ENCODE measurements at places on chromosomes 12 and 14.

- DNase-seq = no peak
Observed at GRCh38 chr14:87851190-87851589, 141.8 kb downstream of the GALC start.

- no peak for DNase-seq
Observed at GRCh38 chr14:29215853-29216252, 449.3 kb downstream of the FOXG1 start.

DNA sequence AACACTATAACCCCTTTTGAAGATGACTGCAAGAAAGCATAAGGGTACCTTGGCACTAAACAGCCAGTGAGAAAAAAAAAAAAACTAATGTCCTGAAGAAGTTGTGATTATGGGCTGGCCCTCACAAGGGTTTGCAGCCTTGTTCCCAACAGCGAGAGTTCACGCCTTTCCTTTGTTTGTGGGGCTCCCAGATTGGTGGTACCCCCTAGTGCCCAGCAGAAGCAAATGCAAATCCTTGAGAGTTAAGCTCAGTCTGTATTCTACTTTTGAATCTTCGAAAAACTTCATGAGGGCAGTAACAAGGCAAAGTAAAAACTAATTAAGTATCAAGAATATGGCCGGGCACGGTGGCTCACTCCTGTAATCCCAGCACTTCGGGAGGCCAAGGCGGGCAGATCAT lies 238.9 kb upstream of the LMO3 start:
- DNase-seq = no peak

DNA sequence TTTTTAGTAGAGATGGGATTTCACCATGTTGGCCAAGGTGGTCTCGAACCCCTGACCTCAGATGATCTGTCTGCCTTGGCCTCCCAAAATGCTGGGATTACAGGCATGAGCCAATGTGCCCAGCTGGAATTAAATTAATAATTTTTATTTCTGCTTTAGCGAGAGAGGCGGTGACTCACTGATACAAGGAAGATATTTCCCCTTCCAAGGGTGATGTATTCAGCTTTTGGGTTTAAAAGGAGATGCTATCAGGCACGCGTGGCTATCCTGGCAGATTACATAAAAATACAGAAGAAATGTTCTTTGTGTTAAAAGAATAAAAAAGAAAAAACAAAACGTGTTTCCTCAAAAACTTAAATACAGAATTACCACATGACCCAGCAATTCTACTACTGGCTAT lies 12.4 kb upstream of the P2RX7 start:
- DNase-seq = no peak

GRCh38 chr12:7864601-7865150 lies 8.0 kb downstream of the SLC2A14 start:
- no peak for DNase-seq

DNA sequence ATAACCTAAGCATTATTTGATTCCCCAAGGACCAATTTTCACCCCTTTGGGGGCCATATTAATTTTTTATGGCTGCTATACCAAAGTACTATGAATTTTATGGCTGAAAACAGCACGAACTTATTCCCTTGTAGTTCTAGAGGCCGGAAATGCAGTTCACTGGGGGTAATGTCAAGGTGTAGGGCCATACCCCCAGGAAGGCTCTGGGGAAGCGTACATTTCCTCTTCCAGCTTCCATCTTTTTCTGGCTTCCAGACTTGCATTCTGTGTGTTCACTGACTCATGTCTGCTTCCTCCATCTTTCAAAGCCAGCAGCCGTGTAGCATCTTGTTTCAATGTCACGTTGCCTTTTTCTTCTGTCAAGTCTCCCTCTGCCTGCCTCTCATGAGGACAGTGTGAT lies 133.5 kb downstream of the BICD1 start:
- no peak for DNase-seq

GRCh38 chr14:21070083-21070609 lies at the start of gene ARHGEF40:
Gene ARHGEF40, plus strand, starts transcription at chr14:21070304. Its CDS starts 93 bp downstream, at chr14:21070397.
- no peak for DNase-seq

- no peak for DNase-seq
Observed at GRCh38 chr12:119940897-119941296, 48.1 kb upstream of the BICDL1 start.

DNA sequence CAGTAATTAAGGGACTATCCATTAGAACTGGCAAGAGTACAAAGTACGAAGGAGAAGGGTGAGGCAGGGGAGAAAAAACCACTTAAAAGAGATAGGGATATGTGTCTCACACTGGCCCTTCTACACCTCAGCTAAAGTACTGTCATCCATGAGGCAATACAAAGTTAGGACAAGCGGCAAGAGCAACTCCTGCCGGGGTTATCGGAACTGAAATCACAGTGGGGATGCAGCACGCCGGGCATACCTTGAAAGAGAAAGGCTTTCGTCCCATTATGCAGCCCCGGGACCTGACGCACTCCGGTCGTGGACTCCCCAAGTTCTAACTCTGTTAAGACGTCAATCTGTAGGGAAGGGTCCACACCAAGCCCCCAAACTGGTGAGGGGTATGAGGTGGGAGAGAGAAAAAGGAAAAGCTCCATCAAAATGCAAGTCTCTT lies 1.1 kb downstream of the NELL2 start:
- DNase-seq = no peak

DNA sequence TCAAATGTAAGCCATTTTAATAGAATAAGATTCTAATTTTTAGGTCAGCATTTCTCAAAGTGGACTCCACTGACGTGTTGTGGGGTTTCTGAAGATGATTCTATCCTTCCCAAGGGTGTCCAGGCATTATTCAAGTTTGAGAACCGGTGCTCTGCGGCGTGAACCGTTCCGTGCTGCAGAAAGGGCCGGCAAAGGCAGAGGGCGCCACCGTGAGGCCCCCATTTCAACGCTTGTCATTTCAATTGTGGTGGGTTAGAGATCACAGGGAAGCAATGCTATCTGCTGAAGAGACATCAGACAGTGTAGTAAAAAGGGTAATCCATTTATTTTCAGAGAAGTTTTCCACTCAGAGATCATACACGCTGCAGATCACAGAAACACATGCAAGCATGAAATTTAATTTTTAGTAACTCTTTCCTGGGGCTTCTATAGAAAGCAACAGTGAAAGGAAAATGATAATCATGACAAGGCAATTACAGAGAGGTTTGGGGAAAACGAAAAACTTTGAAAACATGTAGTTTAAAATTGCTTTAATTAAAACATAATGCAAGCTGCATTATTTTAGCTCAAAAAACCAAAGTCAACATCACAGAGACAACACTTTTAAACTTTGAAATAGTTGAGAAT lies 201.7 kb downstream of the EXOC5 start:
- DNase-seq = no peak

GRCh38 chr14:34128665-34129064 lies 177.8 kb upstream of the EGLN3 start:
- no peak for DNase-seq

GRCh38 chr12:14892726-14893505 lies 7.3 kb upstream of the MGP start:
- no peak for DNase-seq

DNA sequence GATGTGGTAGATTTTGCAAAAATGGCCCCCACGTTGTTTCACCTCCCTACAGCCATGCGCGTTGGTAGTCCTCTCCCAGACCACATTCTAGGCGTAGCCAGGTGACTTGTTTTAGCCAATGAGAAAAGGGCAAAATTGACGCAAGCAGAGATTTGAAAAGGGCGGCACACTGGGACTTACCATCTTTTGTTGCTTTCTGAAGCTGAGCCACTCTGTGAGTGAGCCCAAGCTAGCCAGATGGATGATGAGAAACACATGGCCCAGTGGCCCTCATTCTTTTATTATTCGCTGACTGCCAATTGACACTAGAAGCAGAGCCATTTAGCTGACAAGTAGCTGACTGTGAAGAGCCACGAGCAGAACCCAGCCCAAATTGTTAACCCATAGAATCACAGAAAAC lies 142.0 kb upstream of the GZMB start:
- DNase-seq = no peak

- no peak for DNase-seq
Observed at GRCh38 chr12:132668191-132669088, 18.7 kb downstream of the POLE start.

GRCh38 chr14:104135121-104135903 lies 3.1 kb upstream of the KIF26A start:
- no peak for DNase-seq

DNA sequence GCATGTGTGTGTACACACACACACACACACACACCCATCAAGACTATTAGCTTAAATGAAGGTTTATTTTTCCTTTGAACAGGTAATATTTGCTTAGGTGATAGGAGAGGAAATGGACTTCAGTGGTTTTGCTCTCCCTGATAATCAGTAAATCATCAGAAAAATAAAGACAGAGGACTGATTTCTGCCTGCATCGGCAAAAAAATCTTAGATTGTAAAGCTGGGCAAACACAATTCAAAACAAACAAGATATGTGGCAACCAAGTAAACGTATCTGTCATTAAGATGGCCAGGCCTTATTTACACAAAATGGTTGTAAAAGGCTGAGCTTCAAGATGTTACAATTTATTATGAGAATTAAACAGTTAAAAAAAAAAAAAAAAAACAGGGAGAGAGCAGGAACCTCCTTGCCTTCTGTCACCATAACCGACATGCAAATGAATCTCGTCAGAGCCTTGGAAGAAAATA lies 31.3 kb downstream of the PRKD1 start:
- DNase-seq = no peak

- DNase-seq = no peak
Observed at GRCh38 chr12:129997239-129997638, 93.4 kb upstream of the TMEM132D start.

DNA sequence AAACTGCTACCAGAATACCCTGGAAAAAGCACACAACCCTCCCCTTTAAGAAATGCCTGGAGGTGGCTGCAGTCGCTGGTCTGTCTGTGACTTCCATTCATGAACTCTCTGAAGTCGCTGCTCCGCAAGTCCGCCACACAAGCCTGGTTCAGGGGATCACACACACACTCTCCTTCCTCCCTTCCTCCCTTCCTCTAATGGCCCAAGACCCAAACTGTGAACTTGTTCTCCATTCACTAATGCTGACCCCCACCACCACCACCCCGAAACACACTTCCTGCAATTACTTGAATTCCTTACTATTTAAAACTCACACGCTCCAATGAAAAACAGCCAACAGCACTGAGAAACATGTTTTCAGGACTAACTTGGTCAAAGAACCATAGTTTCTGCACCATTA lies 1.0 kb upstream of the LMO3 start:
- no peak for DNase-seq

DNA sequence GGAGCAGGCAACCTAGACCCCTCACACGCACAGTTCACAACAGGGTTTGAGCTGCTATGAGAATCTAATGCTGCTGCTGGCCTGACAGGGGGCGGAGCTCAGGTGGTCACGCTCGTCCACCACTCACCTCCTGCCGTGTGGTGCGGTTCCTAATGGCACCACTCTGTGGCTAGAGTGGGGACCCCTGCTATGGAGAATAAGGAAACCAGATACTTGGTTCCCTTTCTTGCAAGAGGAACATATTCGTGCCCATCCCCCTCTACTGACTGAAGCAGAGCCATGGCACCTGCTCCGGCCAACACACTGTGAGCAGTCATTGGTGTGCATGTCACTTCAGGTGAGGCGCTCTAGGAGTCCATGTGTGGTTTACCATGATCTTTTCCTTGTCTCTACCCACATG lies 30.4 kb upstream of the RIMBP2 start:
- DNase-seq = no peak

GRCh38 chr12:57983146-57983857 lies 41.9 kb downstream of the ATP23 start:
- DNase-seq = no peak

- no peak for DNase-seq
Observed at GRCh38 chr14:34365309-34365915, 96.6 kb downstream of the SPTSSA start.

DNA sequence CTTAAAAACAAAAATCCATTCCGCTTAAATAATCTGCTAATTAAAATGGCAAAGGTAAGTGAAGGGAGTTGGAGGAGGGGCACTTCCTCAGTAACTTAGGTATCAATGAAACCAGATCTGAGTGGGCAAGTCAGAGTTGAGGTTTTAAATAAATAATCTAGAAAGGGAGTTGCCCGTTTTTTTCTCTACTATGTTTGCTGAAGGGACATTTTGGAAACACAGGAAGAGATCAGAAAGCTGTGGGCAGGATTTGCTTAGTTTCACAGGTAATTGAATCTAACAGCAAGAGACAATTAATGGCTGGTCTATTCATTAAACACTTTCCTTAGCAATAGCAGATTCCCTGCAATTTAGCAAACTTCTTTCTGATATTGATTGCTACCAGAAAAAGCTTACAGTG lies 186.0 kb upstream of the ABCD2 start:
- DNase-seq = no peak

- DNase-seq = no peak
Observed at GRCh38 chr12:67661311-67662021, 12.9 kb downstream of the DYRK2 start.

GRCh38 chr12:6146509-6146908 lies 22.0 kb upstream of the VWF start:
- no peak for DNase-seq

DNA sequence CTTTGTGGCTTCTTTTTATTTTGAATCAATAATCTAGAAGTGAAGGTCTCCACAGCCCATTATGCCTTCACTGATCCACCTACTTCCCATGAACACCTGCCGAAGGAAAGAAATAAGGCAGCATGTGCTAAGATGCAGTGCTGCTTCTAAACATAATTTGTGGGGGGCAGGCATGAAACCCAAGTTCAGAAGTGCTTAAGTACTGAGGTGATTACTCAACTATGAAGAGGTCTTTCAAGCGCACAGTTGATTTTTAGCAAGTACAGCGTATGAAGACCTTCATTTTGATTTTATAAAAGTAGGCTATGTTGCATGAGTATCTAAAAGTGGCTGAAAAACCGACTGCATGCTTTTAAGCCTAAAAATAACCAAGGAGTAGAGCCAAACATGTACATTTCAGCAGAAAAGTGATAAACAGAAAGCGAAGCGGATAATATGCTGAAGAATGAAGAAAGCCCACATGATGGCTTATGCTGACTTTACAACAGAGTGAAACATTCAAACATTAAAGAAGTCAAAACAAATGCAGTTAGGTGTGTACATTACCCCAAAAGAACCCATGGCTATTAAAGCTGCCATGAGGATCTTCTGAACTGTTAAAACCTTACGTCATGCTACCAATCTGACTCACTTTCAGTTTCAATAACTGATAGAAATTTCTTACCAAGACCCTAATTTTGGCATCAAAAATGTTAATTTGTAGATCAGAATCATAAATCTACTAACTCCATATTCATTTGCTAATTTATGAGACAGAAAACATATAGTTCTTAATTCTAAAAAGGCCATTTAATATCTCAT lies 29.3 kb downstream of the KICS2 start:
- DNase-seq = peak; percentile 15

GRCh38 chr12:81530352-81530751 lies 228.8 kb downstream of the PPFIA2 start:
- DNase-seq = no peak

DNA sequence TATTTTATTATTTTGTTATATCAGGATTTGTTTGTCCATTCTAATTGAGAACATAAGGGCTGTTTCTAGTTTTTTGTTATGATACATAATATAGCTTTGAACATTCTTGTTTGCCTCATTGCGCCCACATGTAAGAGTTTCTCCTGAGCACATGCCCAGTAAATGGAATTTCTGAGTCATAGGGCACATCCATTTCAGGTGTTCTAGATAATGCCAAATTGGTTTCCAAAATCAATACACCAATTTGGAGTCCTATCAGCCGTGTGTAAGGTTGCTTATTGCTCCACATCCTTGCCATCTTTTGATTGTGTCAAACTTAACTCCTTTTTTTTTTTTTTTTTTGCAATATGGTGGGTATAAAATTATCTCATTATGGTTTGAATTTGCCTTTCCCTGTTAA lies 97.9 kb upstream of the RESF1 start:
- DNase-seq = no peak
